ENCODE measurements at places on chromosomes 5 and 9.
A peak's percentile ranks its signal among the peaks of the same experiment; 100 is the strongest.

DNA sequence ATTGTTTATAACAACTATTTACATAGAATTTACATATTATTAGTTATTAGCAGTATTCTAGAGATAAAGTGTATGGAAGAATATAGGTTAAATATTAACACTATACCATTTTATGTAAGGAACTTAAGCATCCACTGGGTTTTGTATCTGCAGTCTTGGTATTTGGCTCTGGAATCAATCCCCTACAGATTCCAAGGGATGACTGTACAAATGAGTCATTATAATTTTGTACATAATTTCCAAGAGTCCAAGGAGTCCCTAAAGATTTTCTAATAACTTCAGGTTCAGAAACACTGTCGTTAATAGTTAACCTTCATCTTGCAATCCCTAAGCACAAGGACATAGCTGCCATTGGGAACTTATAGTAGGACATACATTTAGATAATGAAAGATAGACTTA is 254.8 kb upstream of the PDE4D start:
- peak; percentile 16 for DNase-seq

DNA sequence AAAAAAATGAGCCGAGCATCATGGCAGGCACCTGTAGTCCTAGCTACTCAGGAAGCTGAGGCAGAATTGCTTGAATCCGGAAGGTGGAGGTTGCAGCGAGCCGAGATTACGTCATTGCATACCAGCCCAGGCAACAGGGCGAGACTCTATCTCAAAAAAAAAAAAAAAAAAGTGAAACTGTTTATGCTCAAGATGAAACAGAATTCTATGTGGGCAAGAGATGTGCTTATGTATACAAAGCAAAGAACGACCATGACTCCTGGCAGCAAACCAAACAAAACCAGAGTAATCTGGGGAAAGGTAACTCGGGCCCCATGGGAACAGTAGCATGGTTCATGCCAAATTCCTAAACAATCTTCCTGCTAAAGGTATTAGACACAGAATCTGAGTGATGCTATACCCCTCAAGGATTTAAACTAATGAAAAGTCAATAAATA is 32.6 kb upstream of the PLAC8L1 start:
- no peak for DNase-seq

GRCh38 chr9:83285445-83286225 is 222.7 kb upstream of the RASEF start:
- DNase-seq = no peak

GRCh38 chr9:116147821-116148220 is 5.8 kb upstream of the PAPPA start:
- no peak for DNase-seq

GRCh38 chr5:127958421-127959011 is 125.0 kb upstream of the SLC12A2 start:
- DNase-seq = no peak

DNA sequence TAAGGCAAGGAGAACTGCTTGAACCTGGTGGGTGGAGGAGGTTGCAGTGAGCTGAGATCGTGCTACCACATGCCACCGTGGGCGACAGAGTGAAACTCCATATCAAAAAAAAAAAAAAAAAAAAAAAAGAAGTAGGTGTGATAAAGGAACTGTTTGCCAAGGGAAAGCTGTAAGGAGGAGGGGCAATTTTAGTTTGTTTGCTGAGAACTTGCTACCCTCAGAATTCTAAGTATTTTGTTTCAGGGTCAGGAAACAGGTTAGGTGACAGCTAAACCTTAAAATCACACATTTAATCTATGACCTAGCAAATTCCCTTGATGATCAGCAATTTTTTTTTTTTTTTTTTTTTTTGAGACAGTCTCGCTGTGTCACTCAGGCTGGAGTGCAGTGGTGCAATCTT is 7.2 kb upstream of the ARRDC3 start:
- no peak for DNase-seq

DNA sequence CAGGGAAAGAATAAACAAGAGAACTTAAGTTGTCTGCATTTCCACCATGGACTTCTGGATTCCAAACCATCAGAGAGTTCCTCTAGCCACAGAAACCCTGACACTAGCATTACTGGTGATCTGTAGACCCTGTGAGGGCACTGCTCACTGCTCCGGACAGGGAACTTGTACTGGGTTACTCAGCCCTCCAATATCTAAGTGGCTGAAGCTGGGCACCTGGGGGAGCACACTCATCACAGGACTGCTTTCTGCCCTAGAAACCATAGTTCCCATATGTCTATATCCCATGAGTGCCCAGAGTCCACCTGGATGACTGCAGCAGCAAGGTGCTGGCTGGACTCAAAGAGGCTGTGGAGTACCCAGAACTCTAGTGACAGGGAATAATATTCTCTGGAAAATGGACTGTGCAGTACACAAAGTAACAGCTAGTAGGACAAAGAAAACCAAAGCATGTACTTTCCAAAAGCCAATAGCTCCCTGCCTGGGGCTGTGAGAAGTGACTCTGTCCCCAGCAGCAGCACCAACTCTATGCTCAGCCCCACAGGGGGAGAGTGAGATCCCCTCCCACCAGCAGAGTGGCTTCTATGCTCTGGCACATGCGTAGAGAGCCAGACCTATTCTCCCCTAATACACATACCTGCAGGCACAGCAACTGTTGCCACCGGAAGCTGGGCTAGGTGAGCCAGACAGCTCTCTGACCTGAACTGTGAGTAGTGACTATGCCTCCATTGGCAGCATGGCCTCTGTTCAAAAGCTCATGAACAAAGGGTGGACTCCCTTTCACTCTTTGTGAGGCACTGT is 472.9 kb upstream of the FTMT start:
- no peak for DNase-seq

DNA sequence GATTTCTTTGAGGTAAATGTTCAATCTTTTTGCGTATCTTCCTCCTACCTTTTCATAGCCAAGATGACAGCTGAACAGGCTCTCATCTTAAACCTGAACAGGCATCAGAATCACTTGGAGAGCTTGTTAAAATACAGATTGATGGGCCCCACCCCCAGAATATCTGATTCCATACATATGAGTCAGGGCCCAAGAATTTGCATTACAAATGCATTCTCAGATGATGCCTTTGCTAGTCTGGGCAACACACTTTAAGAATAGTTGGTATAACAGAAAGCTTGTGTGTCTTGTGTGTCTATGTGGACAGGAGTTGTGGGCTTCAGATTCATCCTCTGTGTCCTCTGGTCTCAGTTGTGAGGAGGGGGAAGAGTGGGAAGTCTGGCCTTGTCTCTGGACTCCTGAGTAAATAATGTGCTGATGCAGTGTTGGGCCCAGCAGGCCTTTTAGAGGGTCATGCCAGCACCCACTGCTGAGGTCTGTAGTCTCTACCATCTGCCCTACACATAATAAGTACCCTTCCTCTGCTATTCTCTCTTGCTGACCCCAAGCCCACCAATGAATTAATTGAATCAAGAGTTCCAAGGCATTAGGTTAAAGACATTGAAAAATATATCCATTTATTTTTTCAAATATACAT is 43.1 kb downstream of the PTCD2 start:
- DNase-seq = peak; percentile 34

DNA sequence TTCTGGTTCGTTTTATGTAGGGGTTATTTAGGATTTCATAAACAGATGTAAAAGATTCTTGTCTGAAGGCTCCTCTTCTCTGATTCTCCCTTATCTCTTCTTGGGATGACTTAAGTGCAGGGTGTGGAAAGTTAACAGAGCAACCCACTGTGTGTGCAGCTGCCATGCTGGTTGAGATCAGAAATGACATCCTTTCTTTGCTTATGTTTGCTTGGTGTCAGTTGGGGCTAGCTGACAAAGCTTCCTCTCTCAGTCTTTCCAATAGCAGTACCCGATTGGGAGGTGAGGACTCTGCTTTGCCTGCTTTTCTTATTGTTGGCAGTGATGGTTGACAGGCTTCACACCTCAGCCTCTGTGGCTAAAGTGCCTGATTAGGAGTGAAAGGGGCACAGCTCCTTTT is 26.5 kb downstream of the OGN start:
- no peak for DNase-seq

DNA sequence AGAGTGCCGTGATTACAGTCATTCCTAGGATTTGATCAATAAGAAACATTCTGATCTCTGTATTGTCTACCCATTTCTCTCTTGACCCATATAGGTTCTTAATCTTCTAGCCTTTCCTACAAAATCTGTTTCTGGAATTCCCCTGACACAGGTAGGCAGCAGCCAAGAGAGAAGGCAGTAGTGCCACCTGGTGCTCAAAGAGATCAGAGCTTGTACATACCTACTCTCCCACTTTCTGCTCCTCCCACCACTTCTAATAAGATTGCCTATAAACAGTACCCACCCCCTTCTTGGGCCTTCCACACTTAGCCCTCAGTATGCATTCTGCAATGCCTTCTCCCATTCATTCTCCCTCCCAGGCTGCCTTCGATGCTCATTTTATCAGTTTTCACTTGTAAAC is 117.4 kb upstream of the RORB start:
- DNase-seq = no peak

GRCh38 chr9:101543098-101543735 is 9.6 kb downstream of the RNF20 start:
- DNase-seq = no peak

GRCh38 chr9:72925126-72925789 is 27.6 kb downstream of the ALDH1A1 start:
- DNase-seq = no peak

DNA sequence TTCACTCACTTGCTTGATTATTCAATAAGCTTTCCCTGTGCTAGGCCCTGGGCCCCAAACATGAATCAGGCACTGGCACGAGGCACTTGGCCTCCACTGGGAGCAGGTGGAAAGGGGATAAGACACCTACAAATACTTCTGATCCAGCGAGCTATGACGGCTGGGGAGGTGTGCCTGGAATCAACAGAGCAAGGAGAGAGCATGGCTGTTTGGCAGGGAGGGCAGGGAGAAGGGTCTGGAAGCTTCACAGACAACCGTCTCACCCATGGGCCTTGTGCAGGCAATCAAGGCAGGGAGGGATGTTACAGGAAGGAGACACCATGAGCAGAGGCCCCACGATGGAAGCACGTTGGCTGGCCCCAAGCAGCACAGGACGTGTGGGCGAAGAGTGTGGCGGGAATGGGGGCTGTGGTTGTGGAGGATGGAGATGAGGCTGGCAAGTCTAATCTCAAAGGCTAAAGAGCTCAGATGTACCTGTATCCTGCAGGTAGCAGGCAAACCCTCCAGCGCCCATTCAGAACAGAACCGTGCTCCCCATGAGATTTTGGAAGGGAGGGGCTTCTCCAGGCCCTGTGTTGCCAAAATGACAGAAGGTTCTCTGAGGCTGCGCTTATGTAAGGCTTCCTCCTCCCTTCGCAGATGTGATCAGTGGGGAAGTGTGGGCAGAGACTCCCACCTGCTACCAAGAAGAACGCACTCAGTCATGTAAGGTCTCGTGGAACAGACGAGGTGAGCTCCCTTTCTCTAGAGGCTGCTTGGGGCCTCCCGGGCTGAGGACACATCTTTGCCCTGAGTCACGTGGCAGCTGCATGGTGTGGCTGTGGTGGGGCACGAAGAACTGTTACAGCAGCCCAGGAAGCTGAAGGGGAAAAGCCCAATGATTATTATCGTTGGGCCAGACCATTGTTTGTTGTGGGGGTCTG is 189.7 kb downstream of the DAB2IP start:
- no peak for DNase-seq

- no peak for DNase-seq
Measured at GRCh38 chr9:35628389-35628991, 10.3 kb upstream of the CD72 start.

- no peak for DNase-seq
Measured at GRCh38 chr5:23064710-23065109, 211.6 kb upstream of the CDH12 start.

DNA sequence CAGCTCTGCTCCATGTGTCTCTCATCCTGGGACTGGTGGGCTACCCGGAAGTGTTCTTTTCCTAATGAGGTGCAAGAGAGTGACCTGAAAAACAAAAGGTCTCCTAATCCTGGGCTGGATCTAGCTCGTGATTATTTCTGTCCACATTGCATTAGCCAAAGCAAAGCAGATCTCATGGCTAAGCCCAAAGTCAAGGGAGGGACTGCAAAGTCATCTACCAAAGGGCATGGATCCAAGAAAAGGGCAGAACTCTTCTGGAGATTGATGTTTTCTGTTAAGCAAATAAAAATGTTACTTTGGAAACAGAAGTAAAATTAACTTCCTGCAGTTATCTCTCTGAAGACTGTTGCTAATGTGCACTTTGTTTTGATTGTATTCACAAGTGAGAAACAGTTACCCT is 225.2 kb downstream of the CFAP90 start:
- no peak for DNase-seq

DNA sequence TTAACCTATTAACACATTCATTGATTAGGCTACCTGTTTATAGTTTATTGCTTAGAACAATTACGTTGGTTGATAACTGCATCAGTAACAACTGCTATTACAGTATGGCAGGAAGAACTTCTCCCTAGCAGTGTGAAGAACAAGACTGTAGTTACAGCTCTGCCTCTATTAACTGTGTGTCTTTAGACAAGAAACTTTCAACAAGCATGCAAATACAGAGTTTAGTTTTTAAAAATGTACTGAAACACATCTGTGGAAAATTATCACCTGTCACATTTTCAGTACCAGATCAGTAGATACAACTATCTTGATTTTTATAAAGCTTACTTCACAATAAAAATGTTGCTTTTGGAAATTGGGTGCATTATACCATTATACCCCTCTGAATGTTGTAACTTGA is 22.2 kb downstream of the ELL2 start:
- DNase-seq = no peak

DNA sequence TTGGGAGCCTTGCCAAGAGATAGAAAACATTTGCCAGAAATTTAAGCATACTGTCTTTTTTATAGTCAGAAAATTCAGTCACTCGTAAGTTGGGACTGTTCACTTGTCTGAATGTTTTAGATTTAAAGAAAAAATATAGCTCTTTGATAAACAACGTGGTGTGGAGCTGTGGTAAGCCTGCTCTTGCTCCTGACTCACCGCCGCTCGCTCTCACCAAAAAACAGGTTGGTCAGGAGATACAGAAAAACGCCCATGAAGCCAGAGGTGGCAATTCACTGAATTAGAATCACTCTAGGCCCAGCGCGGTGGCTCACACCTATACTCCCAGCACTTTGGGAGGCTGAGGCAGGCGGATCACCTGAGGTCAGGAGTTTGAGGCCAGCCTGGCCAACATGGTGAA is 6.2 kb downstream of the LNPEP start:
- DNase-seq = no peak

DNA sequence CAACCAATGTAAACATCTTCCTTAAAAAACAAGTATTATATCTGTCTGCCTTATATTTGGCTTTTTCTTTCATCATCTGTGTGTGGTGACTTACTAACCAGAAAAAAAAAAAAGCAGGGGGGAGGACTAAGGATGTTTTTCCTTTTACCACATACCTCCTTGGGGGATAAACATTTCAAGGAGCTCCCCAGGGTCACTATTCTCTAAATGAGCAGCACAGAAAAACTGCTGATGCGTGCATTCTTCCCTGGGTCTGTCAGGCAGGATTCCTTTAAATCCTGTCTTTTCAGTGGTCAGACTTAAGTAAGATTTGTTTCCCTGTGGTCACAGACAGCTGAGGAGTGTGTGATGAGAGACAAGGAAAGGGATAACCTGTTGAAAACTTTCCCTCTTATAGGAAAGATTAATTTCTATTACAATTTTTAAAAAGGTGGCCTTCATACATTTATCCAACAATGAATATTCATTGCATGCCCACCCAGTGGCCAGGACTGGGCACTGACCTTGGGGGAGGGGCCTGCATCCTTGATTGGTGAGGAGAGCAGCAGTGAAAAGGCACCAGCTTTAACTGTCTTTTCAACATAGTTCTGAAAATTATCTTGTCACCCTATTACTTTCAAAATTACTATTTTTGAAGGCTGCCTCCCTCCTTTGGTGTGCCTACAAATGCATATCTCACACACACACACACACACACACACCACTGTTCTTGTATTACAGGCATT is 123.1 kb downstream of the TLE4 start:
- DNase-seq = no peak

- no peak for DNase-seq
Measured at GRCh38 chr5:96374653-96375052, 58.4 kb downstream of the PCSK1 start.

Measured in amniotic stem cell (primary cell).